A549 treated with Hydrocortisone at 1 μM for 4 hours (cell line): ENCODE measurements at places on chromosomes 2 and 18. TPM values are rescaled to one million over a fixed set of nuclear protein-coding genes. Genes with fewer than 3 reads are reported as not detected.

The CYP27A1 gene
- 0.05 to 0.21 TPM (median 0.15 TPM) in 5 replicates for total RNA-seq

The ZSWIM2 gene
- not detected in 5 replicates for total RNA-seq

The BBS5 gene
- 4.9 to 5.8 TPM (median 5.4 TPM) in 5 replicates for total RNA-seq

The KIF1A gene
- 0.74 to 1.4 TPM (median 0.84 TPM) in 5 replicates for total RNA-seq

The ERICH2 gene
- not detected in 5 replicates for total RNA-seq

The HOXD3 gene
- 0.08 to 0.18 TPM (median 0.17 TPM) in 4 of 5 replicates, not detected in the other for total RNA-seq

The ITGB6 gene
- 0.46 to 0.77 TPM (median 0.67 TPM) in 5 replicates for total RNA-seq

The HOXD13 gene
- 0.13 to 0.26 TPM (median 0.15 TPM) in 5 replicates for total RNA-seq

The KCNG2 gene
- 0.07 TPM in 1 of 5 replicates, not detected in the others for total RNA-seq

The CRYGD gene
- total RNA-seq = not detected in 5 replicates

The UGT1A10 gene
- total RNA-seq = 0.08 to 0.09 TPM in 2 of 5 replicates, not detected in the others
